ENCODE measurements at places on chromosomes 3 and 15. TPM values are rescaled to one million over a fixed set of nuclear protein-coding genes. Genes with fewer than 3 reads are reported as not detected.

DNA sequence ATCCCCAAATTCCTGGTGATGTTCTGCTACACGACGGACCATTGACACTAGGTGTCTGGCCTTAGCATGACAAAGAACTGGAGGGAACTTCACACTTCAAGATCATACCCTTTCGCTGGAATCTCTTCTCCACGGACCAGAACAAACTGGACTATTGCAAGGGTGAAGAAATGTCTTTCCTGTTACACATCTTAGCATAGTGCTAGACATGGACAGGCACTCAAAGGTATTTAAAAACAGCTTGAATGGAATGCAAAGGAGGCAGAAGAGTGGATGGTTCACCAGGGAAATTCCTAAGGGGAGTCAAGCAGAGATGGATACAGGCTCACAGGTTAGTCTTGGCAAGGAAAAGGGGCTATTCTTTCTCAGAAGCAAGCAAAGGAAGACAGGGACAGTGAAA lies 33.5 kb upstream of the PDZRN3 start:
- DNase-seq, result no peak

DNA sequence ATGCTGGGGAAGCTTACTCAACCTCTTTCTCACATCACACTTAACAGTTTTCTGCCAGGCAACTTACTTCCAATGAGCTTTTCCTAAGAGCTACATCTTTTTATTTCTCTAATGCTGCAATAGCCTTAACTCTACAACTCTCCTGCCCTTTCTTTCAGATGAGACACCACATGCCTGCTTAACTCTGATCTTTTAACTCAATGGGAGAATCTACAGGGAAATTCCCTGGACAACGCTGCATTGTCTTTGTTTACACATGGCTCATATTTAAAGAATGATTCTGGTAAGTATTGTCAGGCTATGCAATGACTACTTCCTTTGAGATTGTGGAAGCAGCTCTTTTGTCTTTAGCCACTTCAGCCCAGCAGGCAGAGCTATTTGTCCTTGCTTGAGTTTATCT lies 353.1 kb upstream of the BCHE start:
- no peak for DNase-seq

GRCh38 chr3:99997293-99997692 lies 117.0 kb downstream of the FILIP1L start:
- no peak for DNase-seq

TTLL13 gene
- total RNA-seq, result not detected

- no peak for DNase-seq
Measured at GRCh38 chr3:186985661-186986364, 55.5 kb downstream of the ST6GAL1 start.

DNA sequence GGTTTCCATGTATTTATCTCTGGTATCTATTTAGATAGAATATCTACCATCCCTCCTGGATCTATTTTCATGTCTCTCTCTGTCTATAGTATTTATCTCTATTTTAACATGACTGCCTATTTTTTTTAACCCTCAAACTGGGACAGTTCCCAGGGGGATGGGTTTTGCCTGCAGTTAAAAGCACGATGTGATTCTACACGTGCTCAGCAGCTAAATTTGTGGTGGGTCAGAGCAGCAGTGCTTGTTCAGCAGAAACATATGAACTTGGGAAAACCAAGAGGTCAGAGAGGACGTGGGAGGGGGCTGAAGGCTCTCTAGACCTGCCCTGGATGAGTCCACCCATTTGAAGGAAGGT lies 189.2 kb downstream of the NTRK3 start:
- DNase-seq, result no peak

- DNase-seq, result no peak
Measured at GRCh38 chr15:61584410-61584809, 355.3 kb upstream of the RORA start.

GRCh38 chr3:2423143-2423542 lies 324.5 kb downstream of the CNTN4 start:
- DNase-seq, result no peak

TMEM207 gene
- not detected for total RNA-seq

DNA sequence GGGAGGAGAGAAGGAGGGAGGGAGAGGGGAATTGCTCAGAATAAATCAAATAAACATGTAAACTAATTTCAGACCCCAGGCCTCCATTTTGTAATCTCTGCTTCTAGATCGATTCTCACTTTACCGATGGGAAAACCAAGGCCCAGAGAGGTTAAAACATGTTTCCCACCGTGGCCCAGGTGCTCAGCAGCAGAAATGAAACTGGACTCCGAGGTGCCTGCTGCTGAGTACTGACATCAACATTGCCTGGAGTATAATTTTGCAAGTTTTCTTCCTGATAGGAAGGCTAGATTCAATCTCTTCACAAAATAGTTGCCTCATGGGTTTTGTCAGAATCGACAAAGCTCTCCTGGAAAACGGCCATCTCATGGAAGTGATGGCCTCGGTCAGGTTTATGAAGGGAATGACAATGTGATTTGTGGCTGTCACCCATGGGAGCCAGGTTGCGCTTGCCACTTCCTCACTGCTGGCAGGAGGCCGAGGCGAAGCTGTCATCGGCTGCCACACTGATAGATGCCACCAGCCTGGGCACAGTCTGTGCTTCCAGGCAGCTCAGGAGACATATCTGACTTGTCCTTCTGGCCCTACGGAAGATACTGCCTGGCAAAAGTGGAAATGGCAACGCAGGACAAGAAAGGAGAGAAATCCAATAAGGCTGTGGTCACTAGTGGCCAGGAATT lies 133.1 kb upstream of the LRRN1 start:
- peak; percentile 71 for DNase-seq
